ENCODE measurements at places on chromosomes 4 and X.

GRCh38 chr4:37653601-37654000 is 32.6 kb downstream of the RELL1 start:
- no peak for DNase-seq

DNA sequence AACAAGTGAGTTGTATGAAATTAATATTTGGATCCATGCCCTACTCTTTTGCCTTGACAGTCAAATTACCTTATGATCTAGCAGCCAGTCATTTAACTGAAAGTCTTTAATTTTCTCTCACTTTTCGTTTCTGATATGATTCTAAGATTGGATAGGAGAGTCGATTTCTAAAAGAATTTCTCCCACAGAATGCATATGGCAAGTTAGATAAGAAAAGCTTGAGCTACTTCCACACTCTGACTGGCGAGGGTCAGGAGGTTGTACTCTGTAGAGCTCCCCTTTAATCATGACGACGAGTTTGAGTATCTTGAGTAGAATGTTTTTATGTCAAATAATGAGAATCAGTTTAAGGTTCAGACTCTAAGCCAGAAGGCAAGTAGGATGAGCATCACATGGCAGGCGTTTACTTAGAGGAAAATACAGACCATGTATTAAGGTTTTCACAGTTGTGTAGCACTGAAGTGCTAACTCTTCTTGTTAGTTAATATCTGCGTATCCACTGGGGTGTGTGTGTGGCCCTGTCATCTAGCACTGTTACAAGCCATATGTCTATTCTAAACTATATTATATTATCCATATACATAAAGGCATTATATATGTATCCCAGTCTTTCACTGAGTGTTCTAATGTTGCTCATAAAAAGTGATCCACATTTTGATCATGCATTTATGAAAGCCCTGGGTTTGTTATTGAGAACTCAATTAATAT is 37.8 kb downstream of the LRP2BP start:
- no peak for DNase-seq

DNA sequence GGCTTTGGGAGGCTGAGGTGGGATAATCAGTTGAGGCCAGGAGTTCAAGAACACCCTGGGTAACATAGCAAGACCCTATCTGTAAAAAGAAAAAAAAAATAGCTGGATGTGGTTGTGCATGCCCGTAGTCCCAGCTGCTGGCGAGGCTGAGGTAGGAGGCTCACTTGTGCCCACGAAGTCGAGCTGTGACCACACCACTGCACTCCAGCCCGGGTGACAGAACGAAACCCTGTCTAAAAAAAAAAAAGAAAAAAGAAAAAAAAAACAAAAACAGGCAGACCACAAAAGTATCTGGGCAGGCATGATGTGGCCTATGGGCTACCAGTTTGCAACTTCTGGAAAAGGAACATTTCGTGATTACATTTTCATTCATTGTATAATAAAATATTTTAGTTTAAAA is 38.1 kb upstream of the RASGEF1B start:
- no peak for DNase-seq

GRCh38 chrX:154012336-154012991 is 7.2 kb downstream of the IRAK1 start:
- DNase-seq, result no peak

GRCh38 chr4:151304755-151305154 is 20.6 kb downstream of the SH3D19 start:
- DNase-seq, result no peak

GRCh38 chr4:128775916-128776315 is 33.6 kb upstream of the JADE1 start:
- no peak for DNase-seq

GRCh38 chr4:184410748-184411147 is 63.6 kb downstream of the IRF2 start:
- DNase-seq, result no peak

DNA sequence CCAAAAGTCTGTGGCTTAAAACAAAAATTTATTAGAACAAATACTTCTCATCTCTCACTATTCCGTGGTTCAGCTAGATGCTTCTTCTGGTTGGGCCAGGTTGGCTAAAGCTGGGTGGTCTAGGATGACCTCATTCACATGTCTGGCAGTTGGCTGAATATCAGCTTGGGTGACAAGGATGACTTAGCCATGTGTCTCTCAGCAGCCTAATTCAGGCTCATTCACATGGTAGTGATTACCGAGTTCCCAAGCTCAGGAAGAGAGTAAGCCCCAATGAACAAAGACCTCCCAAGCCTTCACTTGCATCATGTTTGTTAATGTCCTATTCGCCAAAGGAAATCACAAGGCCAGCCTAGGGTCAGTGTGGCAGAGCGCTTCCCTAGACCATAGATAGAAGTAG is 119.4 kb downstream of the FANCB start:
- DNase-seq, result peak; percentile 61

DNA sequence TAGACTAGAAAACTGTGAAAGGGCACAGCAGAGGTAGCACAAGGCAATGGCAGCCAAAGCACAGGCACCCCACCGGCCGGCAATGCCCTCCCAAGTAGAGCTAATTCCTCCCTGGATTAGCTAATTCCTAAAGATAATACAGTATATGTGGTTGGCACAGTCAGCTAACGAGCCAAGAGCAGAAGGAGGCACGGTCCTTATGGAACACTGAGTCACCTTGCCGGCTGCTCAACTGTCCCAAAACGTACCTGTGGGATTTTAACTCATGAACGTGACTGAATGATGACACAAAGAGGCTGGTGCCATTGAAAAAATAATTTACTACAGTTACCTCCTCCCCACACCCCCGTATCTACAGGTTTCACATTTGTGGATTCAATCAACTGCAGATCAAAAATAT is 9.1 kb upstream of the FGFBP1 start:
- no peak for DNase-seq

DNA sequence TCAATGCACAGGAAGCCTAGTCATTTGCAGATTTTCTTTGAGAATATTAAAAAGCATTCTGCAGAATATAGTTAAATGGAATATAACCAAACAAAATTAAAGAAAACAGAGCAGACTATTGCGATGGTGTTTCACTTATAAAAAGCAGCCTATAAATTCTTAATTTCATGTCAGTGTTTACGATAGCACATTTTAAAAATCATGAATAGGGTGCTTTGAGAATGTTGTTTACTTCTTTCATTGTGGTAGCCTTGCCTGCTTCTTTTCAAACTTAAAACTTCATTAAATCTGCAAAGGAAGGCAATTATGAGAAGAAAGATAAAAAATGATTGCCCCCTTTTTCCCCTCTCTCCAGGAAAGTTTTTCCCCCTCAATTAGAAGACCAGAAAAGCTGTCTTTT is 748.6 kb downstream of the CCSER1 start:
- no peak for DNase-seq

GRCh38 chrX:70998411-70999027 is 67.6 kb upstream of the SLC7A3 start:
- peak; percentile 53 for DNase-seq

DNA sequence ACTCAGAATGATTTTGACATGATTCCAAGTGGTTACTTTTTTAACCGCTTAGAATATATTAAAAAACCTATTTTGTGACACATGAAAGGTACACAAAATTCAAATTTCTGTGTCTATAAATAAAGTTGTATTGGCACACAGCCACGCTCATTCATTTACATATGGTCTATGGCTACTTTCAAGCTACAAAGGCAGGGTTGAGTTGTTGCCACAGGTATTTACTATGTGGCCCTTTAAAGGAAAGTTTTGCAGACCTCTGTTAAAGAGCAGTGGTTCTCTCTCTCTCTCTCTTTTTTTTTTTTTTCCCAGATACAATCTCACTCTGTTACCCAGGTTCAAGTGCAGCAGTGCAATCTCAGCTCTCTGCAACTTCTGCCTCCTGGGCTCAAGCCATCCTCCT is 23.0 kb downstream of the GPM6B start:
- DNase-seq, result no peak

GRCh38 chr4:182426901-182427300 is 183.7 kb downstream of the TENM3 start:
- no peak for DNase-seq

GRCh38 chr4:28225689-28226353 is 1365.2 kb downstream of the STIM2 start:
- no peak for DNase-seq

DNA sequence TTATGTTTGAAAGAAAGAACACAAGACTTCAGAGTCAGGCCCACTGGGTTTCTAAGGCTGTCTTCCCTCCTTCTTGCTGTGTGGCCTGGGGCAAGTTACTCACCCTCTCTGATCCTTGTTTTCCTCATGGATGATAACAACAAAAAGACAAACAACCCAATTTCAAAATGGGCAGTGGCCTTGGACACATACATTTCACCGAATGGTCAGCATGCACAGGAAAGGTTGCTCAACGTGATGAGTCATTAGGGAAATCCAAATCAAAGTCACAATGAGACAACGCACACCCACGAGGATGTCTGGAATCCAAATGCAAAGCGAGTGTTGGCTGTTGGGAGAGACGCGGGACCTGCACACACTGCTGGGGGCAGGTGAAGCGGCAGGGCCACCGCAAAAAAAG is 50.8 kb upstream of the PPP2R2C start:
- no peak for DNase-seq

DNA sequence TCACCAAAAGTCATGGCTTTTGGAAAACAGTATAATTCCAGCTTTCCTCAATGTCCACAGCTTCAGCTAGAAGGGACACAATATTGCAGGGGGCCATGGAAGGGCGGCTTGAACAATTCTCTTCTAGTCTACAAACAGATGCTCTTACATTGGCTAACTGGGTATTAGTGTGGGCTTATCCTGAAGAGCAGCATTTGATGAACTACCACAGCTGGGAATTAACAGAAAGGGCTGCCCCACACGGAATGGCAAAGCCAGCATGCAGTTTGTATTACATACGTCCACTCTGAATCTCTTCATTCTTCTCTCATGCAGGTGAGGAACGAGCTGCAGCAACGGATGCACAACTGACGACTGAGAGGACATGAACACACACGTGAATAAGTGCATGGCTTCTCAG is 13.0 kb upstream of the PDCL2 start:
- DNase-seq, result no peak

DNA sequence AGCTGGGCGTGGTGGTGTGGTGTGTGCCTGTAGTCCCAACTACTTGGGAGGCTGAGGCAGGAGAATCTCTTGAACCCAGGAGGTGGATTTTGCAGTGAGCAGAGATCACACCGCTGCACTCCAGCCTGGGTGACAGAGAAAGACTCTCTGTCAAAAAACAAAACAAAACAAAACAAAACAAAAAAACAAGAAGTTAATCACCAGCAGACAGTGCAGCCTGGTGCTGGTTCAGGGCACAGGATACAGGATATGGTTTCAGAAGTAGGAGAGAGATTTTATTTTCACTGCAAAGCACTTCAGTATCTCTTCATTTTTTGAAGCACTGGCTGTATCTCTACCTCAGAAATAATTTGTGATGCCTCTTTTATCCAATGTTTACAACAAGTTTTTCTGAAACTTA is 1222.9 kb upstream of the PRKX start:
- DNase-seq, result no peak

DNA sequence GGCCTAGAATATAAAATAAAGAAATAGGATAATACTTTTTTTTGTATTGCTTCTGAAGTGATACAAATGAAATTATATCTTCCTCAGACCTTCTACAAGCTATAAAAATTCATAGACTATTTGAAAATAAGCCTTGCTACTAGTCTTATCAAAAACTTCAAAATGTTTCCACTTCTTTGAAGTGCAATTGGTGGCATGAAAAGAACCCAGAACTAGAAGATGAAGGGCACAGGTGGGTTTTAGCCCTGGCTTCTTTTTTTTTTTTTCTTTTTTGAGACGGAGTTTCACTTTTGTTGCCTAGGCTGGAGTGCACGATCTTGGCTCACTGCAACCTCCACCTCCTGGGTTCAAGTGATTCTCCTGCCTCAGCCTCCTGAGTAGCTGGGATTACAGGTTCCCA is 44.2 kb downstream of the GSX2 start:
- no peak for DNase-seq

GRCh38 chr4:182478475-182478874 is 235.3 kb downstream of the TENM3 start:
- DNase-seq, result no peak

GRCh38 chr4:156472624-156473023 is 499.0 kb downstream of the PDGFC start:
- DNase-seq, result no peak

DNA sequence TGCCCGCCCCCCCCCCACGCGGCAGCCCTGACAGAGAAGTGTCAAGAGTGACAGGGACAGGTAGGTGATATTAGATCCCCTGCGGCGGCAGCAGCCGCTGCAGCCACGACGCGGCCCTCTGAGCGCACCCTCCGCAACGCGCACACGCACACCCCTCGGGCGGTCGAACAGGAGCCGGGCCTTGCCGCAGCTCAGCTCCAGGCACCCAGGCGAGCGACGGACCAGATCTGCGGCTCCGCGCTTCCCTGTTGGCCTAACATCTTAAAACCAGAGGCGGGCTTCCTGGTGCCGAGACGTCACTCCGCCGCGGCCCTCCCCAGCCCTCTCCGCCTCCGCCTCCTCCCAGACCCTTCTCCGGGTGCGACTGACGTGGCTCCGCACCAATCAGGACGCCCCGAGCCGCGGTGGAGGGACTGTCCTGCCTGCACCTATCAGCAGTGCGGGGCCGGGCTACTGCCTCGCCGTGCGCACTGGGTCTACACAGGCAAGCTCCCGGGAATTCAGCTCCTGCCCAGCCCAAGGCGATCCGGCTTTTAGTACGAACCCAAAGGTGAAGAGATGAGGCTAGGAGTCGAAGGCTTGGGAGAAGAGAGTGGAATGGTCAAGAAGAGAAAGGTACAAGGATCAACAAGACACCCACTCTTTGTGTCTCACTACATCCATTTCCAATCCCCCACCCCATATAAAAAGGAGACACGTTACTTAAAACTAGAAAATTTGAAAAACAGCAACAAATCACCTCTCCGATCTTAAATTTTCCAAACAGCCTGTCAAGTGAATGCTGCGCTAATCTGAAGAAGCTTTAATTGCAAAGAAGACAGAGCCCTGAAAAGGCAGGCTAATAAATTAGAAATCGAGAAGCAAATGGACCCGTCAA is at the start of gene PITX2:
Gene PITX2, minus strand, starts transcription at position 237 of the 877 bp plus-strand sequence. CDS start 617 bp downstream, outside the sequence.
- DNase-seq, result peak; percentile 99

- DNase-seq, result no peak
These were observed 575 bp downstream of the MAP7D2 start for GRCh38 chrX:20116087-20116576.

DNA sequence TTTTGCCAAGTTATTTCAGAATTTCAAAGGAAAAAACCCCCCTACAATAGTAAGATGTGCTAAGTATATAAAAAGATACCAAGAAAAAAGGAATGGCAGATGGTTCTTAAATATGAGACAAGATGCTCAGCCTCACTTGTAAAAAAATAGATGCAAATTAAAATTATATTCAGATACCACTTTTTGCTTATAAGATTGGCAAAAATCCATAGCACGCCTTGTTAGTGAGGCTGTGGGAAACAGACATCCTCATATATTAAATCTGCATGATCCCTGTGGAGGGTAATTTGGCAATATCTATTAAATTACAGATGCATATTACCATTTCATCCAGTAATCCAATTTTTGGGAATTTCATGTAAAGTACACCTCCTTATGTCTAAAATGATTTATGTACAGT is 62.5 kb upstream of the PDHA1 start:
- no peak for DNase-seq

- DNase-seq, result no peak
These were observed 66.9 kb downstream of the SYNPO2 start for GRCh38 chr4:118955515-118955914.

- DNase-seq, result no peak
These were observed 102.0 kb upstream of the ZNF827 start for GRCh38 chr4:146040623-146041022.

GRCh38 chr4:182969651-182970279 is 52.6 kb upstream of the DCTD start:
- no peak for DNase-seq

Data from SJSA1 (cell line).